Naive B cell (primary cell): ENCODE measurements at places on chromosomes 6 and 20. TPM values are rescaled to one million over a fixed set of nuclear protein-coding genes. Genes with fewer than 3 reads are reported as not detected.

GRCh38 chr6:140043762-140044378 is 669.4 kb upstream of the CITED2 start:
- H3K27ac ChIP-seq, result no peak overlapping the region
- no peaks in the 10 kb centered on the region for H3K4me1 ChIP-seq
- no peaks in the 10 kb centered on the region for H3K27me3 ChIP-seq
- H3K4me3 ChIP-seq, result no peak overlapping the region
- no peaks in the 10 kb centered on the region for H3K36me3 ChIP-seq

GRCh38 chr6:148404456-148405054 is 61.9 kb downstream of the SASH1 start:
- no peaks in the 10 kb centered on the region for H3K36me3 ChIP-seq
- H3K27me3 ChIP-seq, result peaks cover 19% of the 10 kb centered on the region
- no peak for DNase-seq

DNA sequence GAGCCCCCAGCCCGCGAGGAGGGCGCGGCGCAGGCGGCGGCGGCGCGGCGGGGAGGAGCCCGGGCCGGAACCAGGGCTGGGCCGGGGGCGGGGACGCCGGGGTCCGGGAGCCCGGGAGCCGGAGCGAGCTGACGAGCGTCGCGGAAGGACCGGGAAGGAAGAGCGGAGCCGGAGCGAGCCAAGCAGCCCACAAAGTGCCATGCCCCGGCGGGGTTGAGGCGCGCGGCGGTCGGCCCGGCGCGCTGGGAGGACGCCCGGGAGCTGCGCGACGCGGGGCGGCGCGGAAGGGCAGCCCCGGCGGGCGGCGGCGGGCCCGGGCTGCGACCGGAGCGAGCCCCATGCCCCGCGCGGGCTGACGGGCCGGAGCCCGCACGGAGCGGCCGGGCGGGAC is 289 bp downstream of the FOXP4 start:
- H3K4me1 ChIP-seq, result peaks cover 43% of the 10 kb centered on the region
- DNase-seq, result no peak
- H3K4me3 ChIP-seq, result peak overlapping the region; percentile 57
- no peaks in the 10 kb centered on the region for H3K27me3 ChIP-seq

DNA sequence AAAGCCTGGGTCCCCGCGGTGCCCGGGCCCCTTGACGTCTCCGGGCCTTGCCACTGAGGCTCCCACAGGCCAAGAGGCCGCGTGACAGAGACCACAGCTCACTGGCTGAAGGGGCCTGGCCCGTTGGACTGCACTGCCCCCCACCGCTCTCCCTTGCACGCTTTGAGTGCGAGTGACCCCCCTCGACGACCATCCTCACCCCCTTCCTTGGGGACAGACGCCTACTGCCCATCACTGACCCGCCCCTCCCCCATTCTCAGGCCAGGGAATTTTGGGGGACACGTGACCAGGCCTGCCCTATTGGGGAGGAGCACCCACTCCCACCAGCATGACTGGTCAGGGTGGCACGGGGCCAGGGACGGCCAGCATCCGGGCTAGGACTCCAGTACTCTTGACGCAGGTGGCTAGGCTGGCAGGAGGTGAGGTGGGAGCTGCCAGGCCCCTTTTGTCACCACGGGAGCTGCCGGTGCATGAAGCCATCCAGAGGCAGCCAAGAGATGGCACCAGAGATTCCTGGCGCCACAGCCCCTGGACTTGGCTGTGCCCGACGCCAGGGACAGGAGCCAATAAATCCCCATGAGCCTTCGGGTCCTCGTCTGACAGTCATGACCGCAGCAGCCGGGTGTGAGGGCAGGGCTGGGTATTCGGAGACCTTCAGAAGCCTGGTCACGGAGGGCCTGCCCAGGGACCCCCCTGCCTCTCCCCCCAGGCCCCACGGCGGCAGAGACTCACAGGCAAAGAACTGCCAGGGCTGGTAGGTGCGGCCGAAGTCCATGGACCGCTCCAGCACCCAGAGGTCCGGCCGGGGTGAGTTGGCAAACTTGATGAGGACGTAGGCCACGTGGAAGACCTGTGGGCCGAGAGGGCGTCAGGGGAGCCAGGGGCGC is 14.5 kb downstream of the LAMA5 start:
- H3K27ac ChIP-seq, result no peak overlapping the region
- peaks cover 3% of the 10 kb centered on the region for H3K4me1 ChIP-seq
- peak overlapping the region; percentile 71 for H3K4me3 ChIP-seq
- no peak for DNase-seq
- H3K36me3 ChIP-seq, result peaks cover 18% of the 10 kb centered on the region
- no peaks in the 10 kb centered on the region for H3K27me3 ChIP-seq

- H3K27me3 ChIP-seq, result peaks cover 63% of the 10 kb centered on the region
- no peak overlapping the region for H3K27ac ChIP-seq
- DNase-seq, result no peak
- peak overlapping the region; percentile 18 for H3K4me3 ChIP-seq
Observed at GRCh38 chr20:57582432-57583288, 21.8 kb downstream of the PCK1 start.

GRCh38 chr6:38805692-38806091 is 90.6 kb downstream of the DNAH8 start:
- no peak overlapping the region for H3K4me3 ChIP-seq
- H3K36me3 ChIP-seq, result no peaks in the 10 kb centered on the region
- H3K27me3 ChIP-seq, result peaks cover 35% of the 10 kb centered on the region
- no peaks in the 10 kb centered on the region for H3K4me1 ChIP-seq

- no peak overlapping the region for H3K4me3 ChIP-seq
- no peaks in the 10 kb centered on the region for H3K27me3 ChIP-seq
- no peak overlapping the region for H3K27ac ChIP-seq
- no peaks in the 10 kb centered on the region for H3K36me3 ChIP-seq
Observed at GRCh38 chr6:38016824-38017223, 197.3 kb downstream of the ZFAND3 start.

- H3K27ac ChIP-seq, result no peak overlapping the region
- H3K27me3 ChIP-seq, result no peaks in the 10 kb centered on the region
- H3K4me3 ChIP-seq, result no peak overlapping the region
- H3K36me3 ChIP-seq, result no peaks in the 10 kb centered on the region
Observed at GRCh38 chr20:6746901-6747609, 20.4 kb upstream of the BMP2 start.

GRCh38 chr20:63748934-63749270 is 9.3 kb downstream of the SLC2A4RG start:
- no peaks in the 10 kb centered on the region for H3K4me1 ChIP-seq
- H3K27me3 ChIP-seq, result no peaks in the 10 kb centered on the region
- H3K36me3 ChIP-seq, result no peaks in the 10 kb centered on the region
- no peak for DNase-seq

GRCh38 chr20:25860531-25861150 is 164.0 kb upstream of the ZNF337 start:
- peaks cover 79% of the 10 kb centered on the region for H3K4me1 ChIP-seq
- H3K27ac ChIP-seq, result no peak overlapping the region
- no peak for DNase-seq
- peaks cover 41% of the 10 kb centered on the region for H3K36me3 ChIP-seq
- peaks cover 100% of the 10 kb centered on the region for H3K27me3 ChIP-seq
- H3K4me3 ChIP-seq, result peak overlapping the region; percentile 78

DNA sequence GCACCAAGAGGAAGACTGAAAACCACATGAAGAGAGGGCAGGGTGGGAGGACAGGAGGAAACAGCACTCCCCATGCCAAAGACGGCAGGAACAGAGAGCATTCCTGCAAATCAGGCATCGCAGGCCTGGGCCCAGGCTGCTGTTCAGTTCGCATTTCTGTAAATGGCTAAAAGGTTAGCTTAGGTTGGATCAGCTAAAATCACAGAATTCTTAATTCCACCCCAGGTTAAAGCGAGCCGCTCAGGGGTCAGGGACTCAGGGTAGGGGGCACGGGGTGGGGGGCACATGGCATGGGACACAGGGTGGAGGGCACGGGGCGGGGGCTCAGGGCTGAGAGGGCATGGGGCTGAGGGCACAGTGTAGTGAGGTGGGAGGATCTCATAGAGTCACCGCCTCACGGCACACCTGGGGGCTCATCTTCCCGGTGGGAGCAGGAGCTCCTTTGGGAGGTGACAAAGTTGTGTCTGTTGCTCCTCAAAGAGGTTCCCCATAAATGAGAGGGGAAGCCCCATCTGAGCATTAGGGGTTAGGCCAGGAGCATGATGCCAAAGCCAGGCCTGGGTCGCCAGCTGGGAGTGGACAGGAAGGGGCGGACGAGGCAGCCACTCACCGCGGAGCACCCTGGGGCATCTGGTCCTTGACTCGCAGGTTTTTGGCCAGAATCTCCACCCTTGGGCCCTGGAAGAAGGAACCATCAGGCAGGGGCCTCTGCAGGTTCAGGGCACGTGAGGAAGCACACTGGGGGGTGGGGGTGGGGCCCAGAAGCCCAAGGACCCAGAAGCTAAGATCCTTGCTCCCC is 200.7 kb downstream of the PREX1 start:
- H3K36me3 ChIP-seq, result peaks cover 7% of the 10 kb centered on the region
- H3K27me3 ChIP-seq, result no peaks in the 10 kb centered on the region
- peaks cover 4% of the 10 kb centered on the region for H3K4me1 ChIP-seq

DNA sequence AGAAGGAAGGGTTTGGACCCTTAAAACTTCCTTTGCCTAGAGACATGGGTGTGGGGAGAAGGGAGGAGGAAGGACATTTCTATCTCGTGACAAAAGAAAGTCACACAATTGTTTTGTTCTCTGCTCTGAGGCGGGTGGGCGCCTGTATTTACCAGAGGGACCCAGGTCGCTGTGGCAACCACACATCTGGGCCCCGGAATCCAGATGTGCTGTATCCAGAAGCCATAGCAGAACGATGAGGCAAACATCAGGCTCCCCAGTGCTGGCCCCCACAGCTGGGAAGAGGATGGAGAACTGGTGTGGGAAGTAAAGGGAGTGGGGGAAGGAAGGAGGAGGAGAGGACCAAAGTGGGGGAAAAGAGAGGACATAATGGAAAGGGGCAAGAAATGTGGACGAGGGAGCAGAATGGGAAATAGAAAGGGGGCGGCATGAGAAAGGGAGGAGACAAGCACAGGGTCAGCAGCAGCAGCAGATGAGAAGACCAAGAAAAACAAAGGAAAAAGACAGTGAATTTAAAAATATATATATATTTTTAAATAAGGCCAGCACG is 3.4 kb upstream of the TNXB start:
- H3K27me3 ChIP-seq, result peaks cover 17% of the 10 kb centered on the region
- H3K27ac ChIP-seq, result no peak overlapping the region
- DNase-seq, result no peak
- H3K4me3 ChIP-seq, result no peak overlapping the region

GRCh38 chr6:29925321-29925720 is 17.0 kb upstream of the HLA-A start:
- no peaks in the 10 kb centered on the region for H3K36me3 ChIP-seq
- peak overlapping the region; percentile 89 for H3K27ac ChIP-seq
- peaks cover 43% of the 10 kb centered on the region for H3K4me1 ChIP-seq
- H3K4me3 ChIP-seq, result peak overlapping the region; percentile 89
- no peak for DNase-seq

- DNase-seq, result no peak
- no peaks in the 10 kb centered on the region for H3K27me3 ChIP-seq
- peaks cover 27% of the 10 kb centered on the region for H3K4me1 ChIP-seq
Observed at GRCh38 chr6:53831081-53831869, 36.5 kb downstream of the LRRC1 start.

DNA sequence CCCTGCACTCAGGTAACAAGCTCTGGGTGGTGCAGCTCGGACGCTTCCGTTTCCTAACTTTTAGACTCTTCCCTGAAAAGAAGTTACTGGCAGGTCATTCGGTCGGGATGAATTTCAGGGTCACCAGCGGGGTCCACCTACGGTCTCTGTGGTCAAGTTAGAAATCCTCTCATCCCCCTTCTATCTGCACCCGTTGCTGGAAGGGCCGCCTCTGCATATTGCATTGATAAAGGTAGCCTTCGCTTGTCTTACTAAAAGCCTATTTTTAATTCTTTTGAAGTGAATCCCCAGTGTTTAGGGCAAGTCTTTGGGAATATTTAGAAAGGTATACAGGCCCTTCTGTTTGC is 47.3 kb downstream of the LRRN4 start:
- DNase-seq, result no peak
- H3K4me3 ChIP-seq, result peak overlapping the region; percentile 96
- H3K27ac ChIP-seq, result peak overlapping the region; percentile 94
- peaks cover 29% of the 10 kb centered on the region for H3K4me1 ChIP-seq
- no peaks in the 10 kb centered on the region for H3K36me3 ChIP-seq

- H3K36me3 ChIP-seq, result no peaks in the 10 kb centered on the region
- no peak overlapping the region for H3K27ac ChIP-seq
- no peak overlapping the region for H3K4me3 ChIP-seq
- DNase-seq, result no peak
Observed at GRCh38 chr20:1274485-1275311, 8.6 kb downstream of the SNPH start.

DNA sequence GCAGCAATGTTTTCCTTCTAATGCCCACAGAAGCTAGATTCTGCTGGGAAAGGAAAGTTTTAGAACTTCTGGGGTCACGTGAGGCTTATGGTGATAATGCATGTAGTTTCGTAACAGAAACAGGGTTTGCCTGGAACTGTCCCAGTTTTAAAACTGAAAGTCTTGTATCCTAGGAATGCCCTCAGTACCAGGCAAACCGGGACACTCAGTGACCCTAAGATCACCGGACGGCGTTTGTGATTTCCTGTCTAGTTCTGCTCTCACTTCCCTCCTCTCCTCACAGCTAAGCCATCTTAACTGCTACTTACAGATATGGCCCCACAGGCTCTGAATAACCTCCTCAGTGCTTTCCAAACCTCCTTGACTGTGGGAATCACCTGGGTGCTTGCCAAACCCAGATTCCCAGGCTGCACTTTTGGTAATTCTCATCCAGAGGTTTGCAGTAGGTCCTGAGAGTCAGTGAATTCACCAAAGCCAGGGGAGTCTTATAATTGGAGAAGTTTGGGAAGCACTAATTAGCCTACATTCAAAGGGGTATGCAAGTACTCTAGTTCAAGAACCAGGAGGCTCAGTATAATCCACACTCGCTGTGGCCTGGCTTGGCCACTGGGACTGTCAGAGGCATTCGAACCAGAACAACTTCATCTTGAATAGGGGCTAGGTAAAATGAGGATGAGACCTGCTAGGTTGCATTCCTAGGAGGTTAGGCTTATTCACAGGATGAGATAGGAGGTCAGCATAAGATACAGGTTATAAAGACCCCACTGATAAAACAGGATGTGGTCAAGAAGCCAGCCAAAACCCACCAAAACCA is 231.6 kb upstream of the MYLIP start:
- peaks cover 32% of the 10 kb centered on the region for H3K4me1 ChIP-seq
- no peaks in the 10 kb centered on the region for H3K36me3 ChIP-seq
- DNase-seq, result no peak

The CST7 gene
- polyA plus RNA-seq, result 3.2 TPM

The NKX2-4 gene
- not detected for polyA plus RNA-seq

The CALHM5 gene
- polyA plus RNA-seq, result not detected

The SOX18 gene
- polyA plus RNA-seq, result not detected

The ADAM33 gene
- polyA plus RNA-seq, result not detected

The SLC22A2 gene
- not detected for polyA plus RNA-seq

The ZNF165 gene
- 6.7 TPM for polyA plus RNA-seq

The PNISR gene
- polyA plus RNA-seq, result 119 TPM

The FBXO30 gene
- 1.1 TPM for polyA plus RNA-seq

The NHLRC1 gene
- 0.60 TPM for polyA plus RNA-seq
